ENCODE measurements at places on chromosomes 1 and 21. TPM values are rescaled to one million over a fixed set of nuclear protein-coding genes. Genes with fewer than 3 reads are reported as not detected.

Gene LACTBL1
- total RNA-seq, result not detected

GRCh38 chr1:24639094-24639493 is 4.0 kb upstream of the SRRM1 start:
- no peak for DNase-seq

Gene COL11A1
- total RNA-seq, result 3.1 TPM

Gene WNT2B
- 37.7 TPM for total RNA-seq

Gene RGS13
- 0.08 TPM for total RNA-seq

Gene TIPRL
- total RNA-seq, result 13.2 TPM

DNA sequence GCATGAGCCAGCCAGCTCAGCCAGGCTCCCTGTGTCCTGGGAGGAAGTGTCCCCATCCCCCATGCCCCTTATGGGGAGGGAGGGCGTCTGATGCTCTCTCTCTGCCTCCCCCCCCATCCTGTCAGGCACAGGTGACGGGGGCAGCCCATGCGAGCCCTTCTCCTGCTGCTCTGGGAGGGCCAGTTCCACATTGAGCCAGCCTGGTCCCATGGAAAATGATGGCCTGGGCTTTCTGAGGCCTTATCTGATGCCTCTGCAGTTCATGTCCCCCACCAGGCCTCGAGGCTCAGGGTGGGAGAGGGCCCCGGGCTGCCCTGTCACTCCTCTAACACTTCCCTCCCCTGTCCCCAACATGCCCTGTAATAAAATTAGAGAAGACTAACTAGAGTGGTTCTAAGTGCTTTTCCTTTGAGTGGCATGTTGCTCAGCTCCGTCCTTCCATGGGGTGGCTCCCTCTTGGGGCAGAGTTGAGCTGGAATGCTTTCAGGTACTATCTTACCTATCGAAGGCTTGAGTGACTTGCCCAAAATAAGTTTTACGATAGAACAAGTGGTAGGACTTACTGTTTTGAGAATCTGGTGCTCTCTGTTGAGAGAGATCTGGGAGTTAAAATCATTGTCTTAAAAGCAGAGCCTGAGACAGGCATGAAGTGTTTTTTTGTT is 1.8 kb upstream of the MTFR1L start:
- peak; percentile 83 for DNase-seq

Gene PDPN
- 29.4 TPM for total RNA-seq

Gene SLAMF9
- not detected for total RNA-seq

DNA sequence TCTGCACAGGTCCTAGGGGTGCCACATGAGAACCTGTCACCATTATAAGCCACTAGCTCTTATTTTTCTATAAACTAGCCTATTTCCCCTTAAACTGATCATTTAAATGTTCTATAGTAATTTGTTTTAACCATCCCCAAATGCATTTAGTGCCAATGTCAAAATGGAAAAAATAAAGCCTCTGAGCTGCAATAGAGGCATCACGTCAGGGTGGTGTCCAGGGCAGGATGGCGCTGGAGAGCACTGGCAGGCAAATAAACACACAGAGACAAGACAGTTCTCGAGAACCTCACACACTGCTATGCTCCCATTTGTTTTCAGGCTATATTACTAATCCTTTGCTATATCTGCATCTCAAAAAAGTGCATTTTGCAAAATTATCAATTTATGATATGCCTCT is 73.4 kb upstream of the NEK2 start:
- no peak for DNase-seq

DNA sequence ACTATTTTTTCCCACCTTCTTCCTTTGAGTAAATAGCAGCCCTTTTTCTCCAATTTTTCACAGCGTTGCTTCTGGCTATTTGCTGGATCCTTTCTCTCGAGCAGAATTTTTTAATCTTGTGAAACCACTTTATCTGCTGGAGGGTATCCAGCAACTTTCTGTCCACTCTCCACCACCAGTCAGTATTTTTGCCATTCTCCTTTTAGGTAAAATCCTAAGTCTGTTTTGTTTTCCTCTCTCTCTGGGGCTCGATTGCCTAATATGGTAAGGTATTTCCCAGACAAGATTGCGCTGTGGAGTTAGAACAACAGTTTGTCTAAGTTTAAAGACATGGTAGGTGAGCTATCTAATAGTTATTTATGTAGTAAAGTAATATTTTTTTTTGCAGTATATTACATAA is 156.9 kb downstream of the PPP1R12B start:
- peak; percentile 18 for DNase-seq

- no peak for DNase-seq
These were observed 82.3 kb downstream of the PLPP3 start for GRCh38 chr1:56496821-56497772.

GRCh38 chr21:22235866-22236590 is 1237.8 kb downstream of the NCAM2 start:
- DNase-seq, result no peak

- no peak for DNase-seq
These were observed 31.3 kb downstream of the CENPF start for GRCh38 chr1:214634267-214634666.

DNA sequence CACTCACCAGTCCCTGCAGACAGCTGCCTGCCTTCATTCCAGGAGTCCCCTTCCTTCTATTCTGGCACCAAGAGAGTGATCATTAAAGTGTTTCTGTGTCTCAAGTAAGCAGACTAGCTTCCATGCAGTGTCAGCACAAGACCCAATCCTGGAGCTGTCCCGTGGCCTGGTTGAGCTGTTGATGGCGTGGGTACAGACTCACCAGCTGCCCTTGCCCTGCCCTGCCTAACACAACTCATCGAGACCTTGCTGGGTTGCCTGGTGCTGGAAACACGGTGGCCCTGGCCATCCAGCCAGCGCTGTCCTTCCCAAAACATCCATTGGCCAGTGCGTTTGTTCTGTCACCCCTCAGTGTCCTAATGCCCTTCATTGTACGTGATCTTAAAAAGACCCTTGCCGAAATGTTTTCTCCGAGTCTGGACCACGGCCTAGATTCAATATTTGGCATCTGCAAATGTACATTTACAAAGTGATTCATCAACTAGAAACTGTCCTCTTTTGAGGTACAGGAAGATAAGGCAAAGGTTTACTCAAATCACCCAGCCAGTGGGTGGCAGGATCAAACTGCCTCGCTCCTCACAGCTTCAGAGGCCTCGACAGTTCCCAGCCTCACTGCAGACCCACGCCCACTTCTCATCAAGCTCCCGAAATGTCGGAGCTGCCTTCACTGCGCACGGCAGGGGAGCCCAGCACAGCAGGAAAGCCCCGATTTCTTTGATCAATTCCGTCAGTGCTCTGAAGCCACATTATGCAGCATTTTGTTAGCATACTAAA is 494.2 kb downstream of the KIF26B start:
- no peak for DNase-seq

Gene ADCY10
- 0.10 TPM for total RNA-seq

GRCh38 chr1:219119839-219120238 is 53.8 kb upstream of the LYPLAL1 start:
- no peak for DNase-seq

DNA sequence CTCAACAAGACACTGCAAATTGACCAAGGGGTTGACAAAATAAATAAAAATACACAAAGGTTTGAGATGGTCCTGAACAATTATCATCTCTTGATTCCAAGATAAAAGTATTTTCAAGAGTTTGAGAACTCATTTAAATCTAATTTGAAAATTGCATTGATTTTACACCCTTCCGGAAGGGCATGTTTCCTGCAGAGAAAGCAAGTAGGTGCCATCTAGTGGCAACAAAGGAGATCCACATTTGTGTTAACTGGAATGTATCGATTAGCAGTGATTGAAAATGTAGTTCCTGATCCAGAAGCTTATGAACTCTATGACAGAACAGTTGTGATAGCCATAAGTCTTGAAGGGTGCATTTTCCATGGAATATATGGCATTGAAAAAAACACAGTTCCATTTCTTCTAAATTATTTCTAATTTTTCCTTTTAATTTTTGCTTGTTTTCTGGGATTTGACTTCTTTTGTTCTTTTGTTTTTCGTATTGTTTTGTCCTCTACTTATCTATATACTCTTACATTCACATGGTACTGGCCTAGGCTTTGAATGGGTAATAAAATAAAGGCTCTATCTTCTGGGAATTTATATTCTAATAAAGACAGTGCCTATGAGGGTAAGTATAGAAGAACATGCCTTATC is 143.7 kb downstream of the DNM3 start:
- no peak for DNase-seq

GRCh38 chr1:84842748-84843231 is 50.2 kb downstream of the LPAR3 start:
- DNase-seq, result no peak

Gene SELL
- total RNA-seq, result not detected

Gene DIP2A
- total RNA-seq, result 37.3 TPM

Gene FNDC5
- total RNA-seq, result 0.58 TPM

DNA sequence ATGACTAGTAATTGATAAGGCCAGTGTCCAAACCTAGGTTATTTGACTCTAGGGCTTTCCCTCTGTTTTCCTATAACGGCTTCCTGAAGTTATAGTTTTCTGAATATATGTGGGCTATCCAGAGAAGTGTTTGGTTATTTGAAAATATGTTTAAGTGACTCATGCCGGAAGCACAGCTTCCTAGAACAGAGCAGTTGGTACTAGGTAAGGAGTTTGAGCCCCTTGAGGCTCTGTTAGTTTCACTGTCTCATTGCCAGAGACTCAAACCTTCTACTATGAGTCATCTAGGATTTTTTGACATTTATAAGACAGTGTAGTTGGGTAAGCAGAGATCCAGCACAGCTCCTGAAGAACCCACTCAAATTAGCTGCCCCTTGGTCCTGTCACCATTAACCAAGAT is 27.1 kb upstream of the LEPR start:
- DNase-seq, result no peak

DNA sequence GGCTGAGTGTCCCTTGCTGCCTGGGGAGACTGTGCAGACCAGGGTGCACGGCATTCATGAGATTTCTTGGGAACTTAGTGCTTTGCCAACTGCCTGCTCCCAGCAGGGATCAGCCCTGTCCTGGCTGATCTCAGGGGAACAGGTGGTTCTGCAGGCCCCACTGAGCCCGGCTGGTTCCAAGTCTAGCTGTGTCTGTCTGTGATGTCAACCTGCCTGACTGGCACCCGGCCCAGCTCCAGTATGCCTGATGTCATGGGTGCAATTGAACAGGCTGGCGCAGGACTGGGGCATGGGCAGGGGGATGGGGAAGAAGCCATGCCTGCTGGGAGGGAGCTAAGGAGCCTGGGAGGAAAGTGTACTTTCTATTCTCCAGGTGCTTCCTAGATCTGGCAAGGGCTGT is 227.1 kb downstream of the GRIK3 start:
- DNase-seq, result no peak

Gene TRIM63
- 1.7 TPM for total RNA-seq

DNA sequence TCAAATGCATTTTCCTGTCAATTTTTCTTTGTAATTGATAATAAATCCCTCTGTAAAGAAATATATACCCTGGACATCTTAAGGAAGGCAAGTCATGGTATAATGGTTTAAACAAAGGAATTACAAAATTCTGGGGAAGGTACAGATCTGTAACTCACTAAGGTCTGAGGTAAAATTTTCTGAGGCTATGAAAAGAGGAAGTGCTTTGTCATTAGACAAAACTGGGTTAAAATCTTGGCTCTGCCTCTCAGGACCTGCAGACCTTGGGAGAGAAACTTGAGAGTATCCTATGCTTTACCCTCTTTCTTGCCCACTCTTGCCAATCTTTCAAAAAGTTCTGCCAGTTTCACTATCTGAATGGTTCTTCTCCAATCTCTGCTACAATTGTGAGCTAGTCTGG is 26.8 kb upstream of the BEND5 start:
- DNase-seq, result no peak

GRCh38 chr1:197904126-197904787 is 1.8 kb downstream of the C1orf53 start:
- DNase-seq, result no peak

DNA sequence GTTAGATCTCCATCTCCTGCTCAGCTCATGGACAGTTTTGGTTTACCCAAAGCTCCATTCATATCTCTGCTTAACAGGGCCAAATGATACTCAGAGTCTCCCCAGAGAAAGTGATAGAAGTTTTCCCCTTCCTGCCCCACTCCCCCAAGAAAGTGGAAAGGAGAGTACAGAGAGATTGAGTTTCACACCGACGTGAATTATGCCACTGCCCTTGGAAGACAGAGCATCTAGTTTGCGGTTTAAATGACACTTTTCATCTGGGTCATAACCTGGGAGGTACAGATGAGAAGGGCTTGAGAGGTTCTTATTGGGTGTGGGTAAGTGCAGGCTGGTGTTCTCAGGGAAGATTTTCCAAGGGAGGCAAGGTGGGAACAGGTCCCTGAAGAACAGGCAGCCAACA is 6.9 kb upstream of the ZNF362 start:
- DNase-seq, result no peak
